Calu3 (cell line): ENCODE measurements at places on chromosomes 2 and 18. TPM values are rescaled to one million over a fixed set of nuclear protein-coding genes. Genes with fewer than 3 reads are reported as not detected.

The ALKAL2 gene
- total RNA-seq, result not detected in 2 replicates

- no peak overlapping the region for H3K27ac ChIP-seq
- no peak for DNase-seq
- no peaks in the 10 kb centered on the region for H3K36me3 ChIP-seq
- peaks cover 18% of the 10 kb centered on the region for H3K27me3 ChIP-seq
- no peaks in the 10 kb centered on the region for H3K4me1 ChIP-seq
Measured at GRCh38 chr18:63267975-63268721, 51.4 kb downstream of the BCL2 start.

The MEP1B gene
- total RNA-seq, result not detected in 2 replicates

- H3K36me3 ChIP-seq, result peaks cover 21% of the 10 kb centered on the region
- no peak for DNase-seq
- no peak overlapping the region for H3K27ac ChIP-seq
- no peak overlapping the region for H3K4me3 ChIP-seq
- H3K27me3 ChIP-seq, result no peaks in the 10 kb centered on the region
Measured at GRCh38 chr2:44286119-44286883, 11.0 kb downstream of the SLC3A1 start.

DNA sequence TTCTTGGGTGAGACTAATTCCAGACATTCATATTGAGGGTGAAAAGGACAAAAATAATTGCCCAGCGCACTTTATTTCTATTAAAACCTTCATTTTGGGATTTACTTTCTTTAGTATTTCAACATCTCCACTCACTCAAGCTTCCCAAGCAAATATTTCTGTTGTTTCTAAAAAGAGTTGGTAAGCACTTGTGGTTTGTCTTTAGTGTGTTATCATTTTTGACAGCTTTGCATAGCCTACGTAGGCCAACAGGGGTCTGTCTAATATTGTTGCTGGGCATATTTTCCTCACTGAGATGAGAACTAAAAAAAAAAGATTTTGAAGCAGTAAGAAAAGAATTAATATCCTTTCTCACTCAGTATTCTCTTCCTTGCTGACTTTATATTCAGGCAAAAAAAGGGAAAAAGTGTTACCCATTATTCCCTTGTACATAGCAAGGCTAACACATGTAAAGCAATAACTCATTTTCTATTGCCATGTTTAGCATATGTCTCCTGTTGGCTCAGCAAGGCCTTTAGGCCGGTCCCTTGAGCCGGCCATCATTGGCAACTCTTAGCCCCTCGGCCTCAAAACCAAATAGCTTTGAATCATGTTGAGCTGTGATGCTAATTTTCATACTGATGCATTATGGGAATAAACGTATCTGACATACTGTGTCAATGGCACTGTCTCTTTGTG is 494.2 kb downstream of the ARHGAP15 start:
- no peak for DNase-seq
- no peak overlapping the region for H3K27ac ChIP-seq
- no peaks in the 10 kb centered on the region for H3K27me3 ChIP-seq
- no peaks in the 10 kb centered on the region for H3K4me1 ChIP-seq

DNA sequence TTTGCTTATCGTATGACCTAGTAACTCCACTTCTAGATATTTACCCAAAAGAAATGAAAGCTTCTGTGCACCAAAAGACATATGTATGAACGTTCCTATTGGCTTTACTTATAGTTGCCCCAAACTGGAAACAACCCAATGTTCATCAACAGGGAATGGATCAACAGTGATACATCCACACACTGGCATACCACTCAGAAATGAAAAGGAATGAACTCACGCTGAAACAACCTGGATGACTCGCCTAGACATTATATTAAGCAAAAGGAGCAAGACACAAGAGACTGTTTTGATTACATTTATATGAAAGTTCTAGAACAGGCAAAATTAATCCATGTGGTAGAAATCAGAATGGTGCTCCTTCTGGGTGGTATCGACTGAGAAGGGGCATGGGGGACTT is 18.9 kb downstream of the ADRA2B start:
- H3K4me3 ChIP-seq, result no peak overlapping the region
- peaks cover 1% of the 10 kb centered on the region for H3K4me1 ChIP-seq

The C2orf66 gene
- 0.35 and 0.37 TPM in 2 replicates for total RNA-seq

GRCh38 chr18:79257480-79257879 is 138.2 kb upstream of the NFATC1 start:
- H3K27ac ChIP-seq, result no peak overlapping the region
- H3K27me3 ChIP-seq, result no peaks in the 10 kb centered on the region
- H3K4me1 ChIP-seq, result no peaks in the 10 kb centered on the region
- no peaks in the 10 kb centered on the region for H3K36me3 ChIP-seq
- no peak overlapping the region for H3K4me3 ChIP-seq

GRCh38 chr2:196260546-196260945 is 89.2 kb upstream of the STK17B start:
- no peaks in the 10 kb centered on the region for H3K4me1 ChIP-seq
- DNase-seq, result no peak
- no peaks in the 10 kb centered on the region for H3K27me3 ChIP-seq
- no peak overlapping the region for H3K27ac ChIP-seq

GRCh38 chr18:77524909-77525308 is 275.3 kb downstream of the GALR1 start:
- H3K27ac ChIP-seq, result no peak overlapping the region
- H3K4me3 ChIP-seq, result no peak overlapping the region
- no peaks in the 10 kb centered on the region for H3K4me1 ChIP-seq
- H3K27me3 ChIP-seq, result no peaks in the 10 kb centered on the region
- H3K36me3 ChIP-seq, result no peaks in the 10 kb centered on the region

The VAPA gene
- 196 and 227 TPM in 2 replicates for total RNA-seq

GRCh38 chr2:178263159-178263860 is 69.0 kb downstream of the OSBPL6 start:
- no peaks in the 10 kb centered on the region for H3K4me1 ChIP-seq

DNA sequence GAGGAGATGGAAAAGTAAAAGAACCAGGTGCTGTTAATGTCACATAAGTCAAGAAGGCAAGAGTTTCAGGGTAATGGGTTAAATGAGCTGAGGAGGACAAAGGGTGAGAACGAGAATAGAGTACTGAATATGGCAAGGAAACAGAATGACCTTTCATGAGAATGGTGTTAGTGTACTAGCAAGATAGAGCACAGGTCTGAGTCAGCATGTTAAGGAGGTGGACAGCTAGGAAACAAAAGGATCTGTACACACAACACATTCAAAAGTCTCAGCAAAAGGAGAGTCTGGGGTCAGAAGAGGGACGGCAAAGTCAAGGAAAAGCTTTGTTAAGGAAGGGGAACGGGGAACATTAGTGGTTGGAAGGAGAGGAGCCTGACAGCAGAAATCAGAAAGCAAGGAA is 28.9 kb downstream of the LMAN2L start:
- no peaks in the 10 kb centered on the region for H3K27me3 ChIP-seq
- H3K36me3 ChIP-seq, result peaks cover 30% of the 10 kb centered on the region
- H3K27ac ChIP-seq, result no peak overlapping the region
- H3K4me3 ChIP-seq, result no peak overlapping the region

DNA sequence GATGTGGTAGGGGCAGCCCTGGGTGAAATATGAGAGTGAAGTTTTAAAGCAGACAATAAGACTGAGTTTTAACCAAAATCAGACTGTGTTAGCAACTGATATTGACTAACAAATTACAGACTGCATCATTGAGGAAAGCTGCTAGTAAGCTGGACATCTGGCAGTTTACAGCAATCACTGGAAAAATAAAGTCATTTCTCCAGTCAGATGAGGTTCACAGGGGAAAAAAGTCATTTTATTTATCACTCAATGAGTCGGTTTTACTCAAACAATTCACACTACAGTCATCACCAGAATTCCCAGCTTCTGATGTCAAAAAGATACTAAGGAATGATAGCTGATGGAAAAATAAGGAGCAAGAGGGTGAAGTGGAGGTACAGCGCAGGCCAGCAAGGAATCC is 10.5 kb upstream of the TMEM177 start:
- H3K4me1 ChIP-seq, result no peaks in the 10 kb centered on the region
- no peak overlapping the region for H3K27ac ChIP-seq
- no peaks in the 10 kb centered on the region for H3K36me3 ChIP-seq
- peaks cover 5% of the 10 kb centered on the region for H3K27me3 ChIP-seq
- DNase-seq, result no peak

DNA sequence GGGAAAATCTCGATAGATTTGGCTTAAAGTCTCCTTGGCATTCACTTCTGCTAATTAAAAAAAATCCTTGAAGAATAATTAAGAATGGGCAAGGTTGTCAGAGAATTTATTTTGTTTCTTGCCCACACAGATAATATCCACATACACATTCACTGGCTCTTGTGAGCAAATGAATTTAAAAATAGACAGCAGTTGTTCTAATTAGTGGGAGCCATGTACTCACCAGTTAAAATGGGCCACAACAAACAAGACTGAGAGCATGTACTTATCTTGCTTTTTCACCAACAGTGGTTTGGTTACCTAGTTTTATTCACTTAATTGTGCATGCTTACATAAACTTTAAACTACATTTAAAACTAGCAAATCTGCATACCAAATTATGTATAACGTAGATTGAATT is 53.5 kb downstream of the TMEM182 start:
- no peak overlapping the region for H3K4me3 ChIP-seq
- H3K27ac ChIP-seq, result no peak overlapping the region
- no peaks in the 10 kb centered on the region for H3K4me1 ChIP-seq
- H3K36me3 ChIP-seq, result no peaks in the 10 kb centered on the region

DNA sequence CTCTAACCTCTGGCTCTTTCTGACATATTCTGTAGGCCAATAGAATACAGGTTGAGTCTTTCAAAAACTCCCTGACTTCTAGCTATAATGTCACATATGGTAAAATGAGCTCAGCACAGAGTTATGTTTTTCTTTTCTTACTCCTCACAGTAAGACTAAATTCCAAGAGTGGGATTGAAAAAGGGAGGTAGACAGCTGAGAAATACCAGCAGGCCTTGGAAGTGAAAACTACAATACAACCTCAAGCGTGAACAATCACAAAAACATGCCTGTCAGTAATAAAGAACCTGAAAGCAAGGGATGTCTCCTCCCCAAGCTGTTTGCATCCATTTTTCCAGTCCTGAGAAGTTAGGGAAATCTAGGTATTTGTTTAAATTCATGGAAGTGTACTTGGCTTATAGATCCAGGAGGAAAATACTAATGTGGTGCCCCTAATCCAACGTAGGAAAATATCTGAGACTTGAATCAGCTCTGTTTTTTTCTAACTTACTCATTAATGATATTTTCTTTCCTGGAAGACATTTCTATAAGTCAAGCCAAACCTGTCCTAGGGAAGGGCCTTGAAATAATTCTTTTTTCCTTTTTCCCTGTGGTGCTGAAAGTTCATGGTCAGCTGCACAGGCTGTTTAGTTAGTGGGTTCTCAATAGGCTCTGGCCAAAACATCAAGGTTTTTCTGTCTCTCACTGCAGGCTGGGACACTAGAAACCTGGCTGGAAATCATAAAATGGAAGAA is 167.9 kb upstream of the SPATS2L start:
- no peaks in the 10 kb centered on the region for H3K27me3 ChIP-seq
- no peak for DNase-seq
- H3K36me3 ChIP-seq, result no peaks in the 10 kb centered on the region

- peak overlapping the region; percentile 8 for H3K27ac ChIP-seq
- no peaks in the 10 kb centered on the region for H3K27me3 ChIP-seq
- H3K4me1 ChIP-seq, result peaks cover 12% of the 10 kb centered on the region
Measured at GRCh38 chr18:44887227-44887631, 206.5 kb downstream of the SETBP1 start.

DNA sequence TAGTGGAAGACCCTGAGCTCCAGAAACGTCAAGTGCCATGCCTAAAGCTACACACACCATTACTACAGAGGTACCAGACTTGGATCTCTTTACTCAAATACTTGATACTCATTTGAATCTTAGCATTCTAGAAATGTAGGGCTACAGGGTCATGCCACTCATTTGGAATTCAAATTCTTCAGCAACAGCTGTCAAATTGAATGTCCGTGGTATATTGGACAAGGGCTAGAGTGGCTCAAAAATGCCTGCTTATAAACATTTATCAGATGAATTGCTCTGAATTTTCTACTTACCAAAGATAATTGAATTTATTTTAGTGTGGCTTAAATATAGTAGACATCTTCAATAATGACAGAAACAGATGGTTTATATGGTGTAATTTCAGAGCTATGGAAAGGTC is 669.7 kb downstream of the SLC4A3 start:
- DNase-seq, result no peak
- H3K4me3 ChIP-seq, result no peak overlapping the region
- H3K27me3 ChIP-seq, result no peaks in the 10 kb centered on the region
- H3K27ac ChIP-seq, result no peak overlapping the region
- no peaks in the 10 kb centered on the region for H3K4me1 ChIP-seq
- H3K36me3 ChIP-seq, result no peaks in the 10 kb centered on the region

DNA sequence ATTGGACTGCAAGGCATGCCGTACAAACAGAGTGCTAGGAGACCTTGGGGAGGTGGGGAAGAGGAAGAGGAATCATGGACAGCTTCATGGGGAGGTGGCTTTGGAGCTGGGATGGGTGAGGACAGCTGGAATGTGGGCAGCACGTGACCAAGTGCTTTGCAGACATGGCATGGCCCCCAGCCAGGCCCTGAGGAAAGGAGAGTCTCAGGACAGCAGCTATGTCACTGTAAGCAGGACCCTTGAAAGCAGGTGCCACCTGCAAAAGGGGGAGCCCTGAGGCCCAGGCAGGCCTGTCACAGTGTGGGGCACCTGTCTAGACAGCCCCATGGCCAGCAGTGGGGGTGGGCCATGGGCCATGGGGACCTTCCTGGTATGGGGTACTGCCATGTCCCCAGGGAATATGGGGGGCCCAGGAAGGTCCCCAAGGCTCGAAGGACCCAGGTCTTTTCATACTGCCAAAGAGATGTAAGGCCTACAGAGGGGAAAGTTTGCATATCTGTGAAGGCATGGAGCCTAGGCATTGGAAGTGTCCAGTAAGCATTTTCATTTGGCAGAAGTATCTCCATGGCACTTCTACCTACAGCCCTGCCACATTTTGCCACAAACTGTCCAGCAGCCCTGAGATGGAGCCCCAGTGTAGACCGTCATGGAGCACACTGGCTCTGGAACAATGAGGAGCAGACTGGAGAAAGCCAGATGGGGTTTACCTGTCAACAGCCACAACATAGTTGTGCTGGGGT is 9.9 kb downstream of the PAX8 start:
- peaks cover 7% of the 10 kb centered on the region for H3K4me1 ChIP-seq
- no peak for DNase-seq
- no peak overlapping the region for H3K4me3 ChIP-seq

- no peak overlapping the region for H3K27ac ChIP-seq
- no peak overlapping the region for H3K4me3 ChIP-seq
- peaks cover 44% of the 10 kb centered on the region for H3K36me3 ChIP-seq
- H3K4me1 ChIP-seq, result no peaks in the 10 kb centered on the region
Measured at GRCh38 chr2:190984595-190984994, 29.4 kb downstream of the STAT1 start.

DNA sequence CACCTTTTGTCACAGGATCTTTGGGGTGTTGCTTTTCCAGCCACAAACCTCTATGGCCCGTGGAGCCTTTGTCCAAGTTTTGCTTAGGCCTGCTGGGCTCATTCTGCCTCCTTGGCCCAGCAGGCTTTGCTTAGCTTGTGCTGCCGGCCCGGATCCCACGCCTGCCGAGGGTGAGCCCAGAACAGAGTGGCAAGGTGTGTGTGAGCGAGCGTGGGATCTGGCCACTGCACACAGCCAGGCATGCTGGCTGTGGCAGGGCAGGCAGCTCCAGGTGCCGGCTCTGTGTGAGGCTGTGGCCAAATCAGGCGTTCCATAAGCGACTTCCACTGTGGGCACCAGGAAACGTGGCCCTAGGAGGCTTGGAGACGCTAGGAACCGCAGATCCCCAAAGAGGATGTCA is 97.5 kb downstream of the ATP9B start:
- no peaks in the 10 kb centered on the region for H3K4me1 ChIP-seq
- H3K36me3 ChIP-seq, result no peaks in the 10 kb centered on the region
- no peak overlapping the region for H3K27ac ChIP-seq
- H3K27me3 ChIP-seq, result no peaks in the 10 kb centered on the region

The STK11IP gene
- 29.3 and 32.5 TPM in 2 replicates for total RNA-seq
